CD8-positive, alpha-beta memory T cell (primary cell): ENCODE measurements at places on chromosomes 13 and 19.

DNA sequence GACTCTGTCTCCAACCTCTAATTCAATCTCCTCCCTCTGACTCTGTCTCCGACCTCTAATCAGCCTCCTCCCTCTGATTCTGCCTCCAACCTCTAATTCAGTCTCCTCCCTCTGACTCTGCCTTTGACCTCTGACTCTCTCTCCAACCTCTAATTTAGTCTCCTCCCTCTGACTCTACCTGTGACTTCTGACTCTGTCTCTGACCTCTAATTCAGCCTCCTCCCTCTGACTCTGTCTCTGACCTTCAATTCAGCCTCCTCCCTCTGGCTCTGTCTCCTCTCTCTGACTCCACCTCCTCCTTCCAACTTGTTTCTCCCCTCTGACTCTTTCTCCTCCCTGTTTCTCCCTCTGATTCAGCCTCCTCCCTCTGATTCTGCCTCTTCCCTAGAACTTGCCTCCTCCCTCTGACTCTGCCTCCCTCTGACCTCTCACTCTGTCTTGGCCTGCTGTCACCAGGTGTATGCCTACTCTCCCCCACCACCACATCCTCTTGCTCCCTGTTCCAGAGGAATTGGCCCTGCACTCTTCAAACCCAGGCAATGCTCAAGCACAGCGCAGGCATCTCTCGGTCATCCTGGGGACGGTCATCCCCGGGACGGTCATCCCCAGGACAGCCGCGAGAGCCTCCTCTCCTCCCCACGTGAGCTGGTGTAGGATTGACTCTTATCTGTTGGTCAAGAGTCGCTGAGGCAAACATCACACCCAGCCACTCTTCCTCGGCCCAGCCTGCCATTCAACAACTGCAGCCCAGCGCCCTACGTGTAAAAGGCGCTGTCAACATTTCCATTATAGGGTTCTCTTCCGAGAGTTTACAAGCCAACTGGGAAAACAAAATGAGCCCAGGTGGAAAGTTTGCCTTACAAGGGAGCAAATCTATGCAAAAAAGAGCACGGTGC is 60.2 kb downstream of the ZIC5 start:
- no peak for DNase-seq

DNA sequence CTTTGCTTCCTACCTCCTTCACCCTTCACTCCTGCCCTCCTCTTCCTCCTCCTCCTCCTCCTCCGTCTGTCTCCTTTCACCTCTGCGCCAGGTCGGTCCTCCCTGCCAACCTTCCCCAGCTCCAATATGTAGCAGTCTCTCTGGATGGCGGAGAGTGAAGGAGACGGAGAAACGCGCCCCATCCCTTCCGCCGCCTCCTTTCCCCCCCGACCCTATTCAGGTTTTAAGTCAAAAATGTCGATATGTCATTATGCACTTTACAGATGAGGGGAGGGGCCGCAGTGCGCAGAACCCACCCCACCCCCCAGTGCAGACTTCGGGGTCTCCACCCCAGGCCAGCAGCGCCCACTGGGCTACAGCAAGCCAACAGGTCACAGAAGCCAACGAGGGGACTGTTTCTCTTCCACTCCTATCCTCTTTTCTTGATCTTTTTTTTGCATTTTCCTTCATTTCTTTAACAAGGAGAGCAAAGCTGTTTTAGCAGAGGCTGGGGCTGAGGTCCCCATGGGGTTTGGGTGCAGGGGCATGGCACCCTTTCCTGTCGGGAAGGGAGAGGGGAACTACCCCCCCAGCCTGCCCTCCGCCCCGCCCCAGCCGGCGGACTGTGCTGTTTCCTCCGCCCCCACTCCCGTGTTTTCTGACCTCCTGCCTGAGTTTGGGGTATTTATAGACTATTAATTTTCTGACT is 9.2 kb downstream of the MIDN start:
- no peak for DNase-seq

DNA sequence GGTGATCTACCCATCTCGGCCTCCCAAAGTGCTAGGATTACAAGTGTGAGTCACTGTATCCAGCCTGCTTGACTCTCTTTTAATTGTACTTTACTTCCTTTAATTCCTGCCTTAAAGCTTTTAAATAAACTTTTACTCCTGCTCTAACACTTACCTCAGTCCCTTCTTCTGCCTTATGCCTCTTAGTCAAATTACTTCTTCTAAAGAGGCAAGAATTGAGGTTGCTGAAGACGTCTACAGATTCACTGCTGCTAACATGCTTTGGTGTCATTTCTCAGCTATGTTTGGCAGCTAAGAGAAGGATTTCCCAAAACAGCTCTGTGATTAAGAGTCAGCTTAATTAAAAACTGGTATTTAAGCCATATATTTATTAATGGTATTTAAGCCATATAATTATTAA is 32.9 kb upstream of the CD177 start:
- no peak for DNase-seq

- DNase-seq, result no peak
Measured at GRCh38 chr19:10520652-10521318, 3.5 kb upstream of the S1PR5 start.

DNA sequence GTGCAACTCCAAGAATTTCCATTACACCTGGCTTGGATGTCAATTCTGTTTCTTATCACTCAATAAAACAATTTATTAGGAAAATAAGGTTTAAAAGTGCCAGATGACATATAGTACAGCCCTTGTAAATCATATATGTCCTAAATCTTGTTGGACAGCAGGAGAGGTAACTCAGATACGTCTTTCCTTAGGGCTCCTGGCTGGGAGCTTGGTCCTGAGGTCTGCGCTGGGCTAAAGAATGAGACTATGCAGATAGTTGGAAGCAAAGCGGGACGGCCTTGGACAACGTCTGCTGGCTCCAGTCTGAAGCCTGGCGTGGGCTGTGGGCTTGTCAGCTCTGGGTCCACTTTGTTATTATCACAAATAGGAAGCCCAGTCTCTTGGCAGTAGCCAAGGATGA is 377.0 kb downstream of the DLEU7 start:
- no peak for DNase-seq

GRCh38 chr19:35055715-35056179 is 14.2 kb downstream of the HPN start:
- DNase-seq, result no peak

GRCh38 chr19:45170146-45171106 is 7.6 kb downstream of the TRAPPC6A start:
- DNase-seq, result no peak

GRCh38 chr13:110316196-110316595 is 9.1 kb downstream of the COL4A2 start:
- no peak for DNase-seq

DNA sequence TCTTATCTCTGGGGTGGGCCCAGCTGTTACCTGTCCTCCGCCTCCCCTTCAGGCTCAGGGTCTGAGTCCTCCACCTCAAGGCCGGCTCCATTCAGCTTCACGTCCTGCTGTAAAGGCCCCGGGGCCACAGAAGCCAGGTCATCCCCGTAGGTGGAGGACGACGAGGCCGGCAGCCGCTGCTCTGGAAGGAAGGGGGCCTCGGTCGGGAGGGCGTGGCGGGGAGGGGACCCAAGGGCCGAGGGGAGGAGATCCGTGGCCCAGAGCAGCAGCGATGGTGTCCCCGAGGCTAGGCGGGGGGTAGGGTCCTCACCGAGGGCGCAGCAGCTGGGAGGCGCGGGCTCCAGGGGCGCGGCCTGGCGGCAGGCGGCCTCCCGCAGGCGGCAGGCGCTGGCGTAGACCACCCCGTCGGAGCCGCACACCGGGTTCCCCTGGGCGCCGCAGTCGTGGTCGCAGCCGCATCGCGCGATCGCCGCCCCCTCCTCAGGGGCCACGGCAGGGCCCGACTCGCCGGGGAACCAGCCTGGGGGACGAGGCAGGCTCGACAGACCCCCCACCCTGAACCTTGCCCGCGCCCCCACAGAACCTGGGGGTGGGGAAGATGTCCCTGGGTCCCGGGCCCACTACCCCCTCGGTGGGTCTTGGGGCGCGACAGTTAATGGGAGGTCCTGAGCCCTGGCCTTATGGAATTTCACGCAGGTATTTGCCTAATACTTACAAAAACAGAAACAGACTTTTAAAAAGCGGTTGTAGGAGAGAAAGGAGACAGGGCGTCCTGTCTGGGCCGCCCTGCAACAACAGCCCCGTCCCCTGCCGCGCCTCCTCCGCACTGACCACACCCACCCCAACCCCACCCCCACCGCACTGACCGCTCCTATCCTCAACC is 7.6 kb downstream of the F2RL3 start:
- no peak for DNase-seq

DNA sequence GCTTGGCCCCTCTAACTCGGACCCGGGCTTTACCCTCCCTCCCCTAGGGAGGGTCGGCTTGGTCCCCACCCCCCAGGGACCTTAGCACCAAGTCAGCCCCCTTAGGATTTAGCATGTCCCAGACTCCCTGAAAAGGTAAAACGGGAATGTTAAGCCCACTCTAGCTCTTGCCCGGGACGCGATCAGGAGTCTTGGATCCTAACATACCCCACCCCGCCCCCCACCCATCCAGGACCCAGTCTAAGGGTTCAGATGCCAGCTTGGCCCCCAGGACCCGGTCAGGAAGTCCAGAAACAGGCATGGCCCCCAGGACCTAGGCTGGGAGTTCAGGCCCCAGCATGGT is 437 bp downstream of the EPOR start:
- DNase-seq, result no peak

DNA sequence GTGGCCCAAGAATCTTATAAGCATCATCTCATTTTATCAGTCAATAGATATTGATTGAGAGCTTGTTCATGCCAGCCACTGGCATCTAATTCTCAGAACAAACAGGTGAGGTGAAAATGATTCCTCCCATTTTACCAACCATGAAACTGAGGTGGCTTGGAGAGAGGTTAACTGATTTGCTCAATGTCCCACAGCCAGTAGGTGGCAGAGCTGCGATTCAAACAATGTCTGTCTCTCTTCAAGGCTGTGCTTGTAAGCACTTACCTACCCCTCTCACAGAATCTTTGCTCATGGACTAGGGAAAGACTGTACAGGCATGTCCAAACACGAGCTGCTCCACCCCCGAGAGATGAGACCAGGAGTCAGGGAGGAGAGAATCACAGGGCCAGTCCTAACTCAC is 21.5 kb upstream of the GSX1 start:
- no peak for DNase-seq

GRCh38 chr13:44195245-44195644 is 178.4 kb upstream of the SERP2 start:
- DNase-seq, result no peak

DNA sequence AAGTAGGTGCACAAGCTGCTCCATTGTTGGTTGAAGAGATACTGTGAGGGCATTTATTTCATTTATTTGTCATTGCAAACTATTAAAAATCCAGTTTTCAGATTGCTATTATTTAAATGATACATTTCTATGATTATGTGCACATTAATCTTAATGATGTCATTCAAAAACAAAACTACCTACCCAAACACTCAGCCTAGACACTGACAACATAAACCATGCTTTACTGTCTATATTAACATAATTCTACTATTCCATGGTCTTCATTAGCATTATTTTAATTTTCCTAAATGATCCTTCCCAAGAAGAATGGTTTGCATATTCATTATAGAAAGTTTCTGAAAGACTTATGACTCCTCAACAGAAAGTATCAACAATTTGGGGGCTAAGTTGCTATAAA is 813.0 kb upstream of the SLITRK5 start:
- no peak for DNase-seq

DNA sequence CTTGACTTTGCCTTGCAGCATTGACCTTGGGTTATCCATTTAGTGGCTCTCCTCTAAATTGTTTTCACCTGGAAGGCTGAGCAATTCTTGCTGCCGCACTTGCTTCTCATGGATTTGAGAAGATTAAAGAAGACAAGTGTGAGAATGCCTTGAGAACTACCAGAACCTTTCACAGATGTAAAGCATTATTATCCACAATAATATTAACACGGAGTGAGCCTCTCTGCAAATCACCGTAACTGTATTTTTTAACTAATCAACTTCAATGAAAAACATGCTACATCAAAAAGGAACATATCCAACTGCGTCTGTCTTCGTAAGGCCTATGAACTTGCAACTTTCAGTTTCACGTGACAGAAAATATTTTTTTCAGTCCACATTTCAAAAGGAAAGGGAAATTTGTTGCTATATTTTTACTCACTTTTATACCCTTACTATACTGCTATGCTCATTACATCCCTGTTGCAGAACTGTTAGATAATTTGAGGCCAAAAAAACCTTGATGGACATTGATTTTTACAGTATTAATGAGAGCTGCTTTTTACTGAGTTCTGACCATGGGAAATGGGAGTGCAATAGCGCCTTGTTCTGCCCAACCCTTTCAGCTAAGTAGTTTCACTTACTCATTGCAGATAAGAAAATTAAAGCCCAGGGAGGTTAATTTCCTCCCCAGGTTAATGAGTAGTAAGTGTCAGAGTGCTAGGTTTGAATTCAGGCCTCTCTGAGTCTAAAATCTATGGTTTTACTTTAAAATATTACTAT is 93.8 kb upstream of the RAP2A start:
- DNase-seq, result no peak

GRCh38 chr19:2603334-2603733 is 99.2 kb downstream of the GNG7 start:
- no peak for DNase-seq

DNA sequence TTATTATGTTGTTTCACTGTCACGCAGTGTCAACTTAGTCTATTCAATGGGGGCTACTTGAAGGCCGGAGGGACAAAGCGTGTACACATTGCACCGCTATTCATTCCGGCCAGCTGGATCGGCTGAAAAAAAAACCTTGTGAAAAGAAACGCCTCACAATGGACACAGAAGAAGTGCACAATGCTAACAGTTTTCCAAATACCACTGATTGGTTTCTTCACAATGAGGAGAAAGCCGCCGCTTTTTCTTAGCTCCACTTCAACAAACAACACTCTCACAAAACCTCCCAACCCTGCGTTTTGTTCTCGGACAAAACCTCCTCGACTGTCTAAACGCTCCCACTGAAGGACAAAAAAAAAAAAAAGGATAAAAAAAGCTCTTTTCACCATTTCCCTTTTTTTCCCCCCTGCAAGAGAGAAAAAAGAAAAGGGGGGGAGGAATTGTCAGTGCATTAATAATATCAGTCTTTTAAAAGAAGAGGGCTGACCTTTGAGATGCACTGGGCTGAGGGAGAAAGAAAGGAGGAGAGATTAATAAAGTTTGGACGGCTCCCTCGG is 5.4 kb downstream of the SOX21 start:
- DNase-seq, result no peak

DNA sequence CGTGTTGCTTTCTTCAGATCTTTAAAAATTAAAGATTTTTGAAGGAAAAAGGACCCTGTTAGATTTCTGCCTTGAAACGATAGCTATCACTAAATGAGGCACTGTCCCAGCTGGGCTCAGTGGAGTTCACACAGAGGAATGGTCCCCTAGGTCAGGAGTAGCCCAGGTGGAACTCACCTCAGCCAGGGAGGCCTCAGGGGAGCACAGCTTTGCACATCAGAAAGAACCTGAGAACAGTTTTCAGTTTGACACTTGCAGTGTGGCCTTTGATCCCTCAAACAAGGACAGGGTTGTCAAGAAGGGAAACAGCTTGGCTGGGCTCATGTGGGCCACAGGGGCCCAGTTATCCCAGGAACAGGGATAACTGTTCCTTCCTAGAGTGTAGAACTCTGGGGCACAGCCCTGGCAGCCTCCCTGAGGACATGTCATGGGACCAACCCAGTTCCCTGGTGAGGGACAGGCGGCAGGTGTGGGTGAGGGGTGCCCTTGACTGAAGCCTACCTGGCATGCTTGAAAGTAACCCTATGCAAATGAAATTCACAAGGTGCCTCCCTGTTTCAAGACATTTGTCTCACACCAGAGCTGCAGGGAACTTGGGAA is 59.4 kb downstream of the CHST8 start:
- DNase-seq, result no peak

GRCh38 chr13:73603646-73604045 is 530.6 kb downstream of the KLF12 start:
- DNase-seq, result no peak

- DNase-seq, result no peak
Measured at GRCh38 chr19:11418549-11419506, at the start of gene RGL3. TSS of gene RGL3 (minus strand) at chr19:11419314. CDS start at chr19:11419278, 36 bp downstream.
